ENCODE measurements at places on chromosomes 4 and X.

- no peak for DNase-seq
Observed at GRCh38 chrX:121030083-121030482, 17.3 kb upstream of the GLUD2 start.

DNA sequence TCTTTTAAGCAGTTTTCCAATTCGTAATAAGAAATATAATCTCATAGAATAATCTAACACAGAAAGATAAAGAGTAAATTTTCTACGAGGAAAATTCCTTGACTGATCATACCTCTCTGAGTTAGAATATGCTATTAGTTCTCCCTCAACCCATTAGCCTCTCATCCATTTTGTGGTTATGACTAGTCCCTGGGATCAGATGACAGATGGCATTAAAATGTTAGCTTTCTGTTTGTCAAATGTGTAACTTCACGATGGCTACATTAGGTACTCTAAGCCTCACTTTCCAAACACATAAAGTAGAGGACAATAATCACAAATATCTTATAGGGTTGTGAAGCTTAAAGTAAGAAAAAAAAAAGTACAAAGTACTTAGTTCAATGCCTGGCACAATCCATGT lies 112.2 kb downstream of the ZAR1 start:
- no peak for DNase-seq

GRCh38 chr4:3287972-3288570 lies 4.8 kb upstream of the RGS12 start:
- no peak for DNase-seq

GRCh38 chr4:14926368-14926767 lies 75.9 kb upstream of the CPEB2 start:
- DNase-seq: no peak

- DNase-seq: no peak
Observed at GRCh38 chrX:139831017-139831416, 101.8 kb downstream of the ATP11C start.

GRCh38 chr4:54157606-54158005 lies 57.6 kb downstream of the GSX2 start:
- no peak for DNase-seq

- no peak for DNase-seq
Observed at GRCh38 chr4:84028340-84028739, 470.8 kb downstream of the NKX6-1 start.

- DNase-seq: no peak
Observed at GRCh38 chr4:78207951-78208350, 150.8 kb downstream of the FRAS1 start.

DNA sequence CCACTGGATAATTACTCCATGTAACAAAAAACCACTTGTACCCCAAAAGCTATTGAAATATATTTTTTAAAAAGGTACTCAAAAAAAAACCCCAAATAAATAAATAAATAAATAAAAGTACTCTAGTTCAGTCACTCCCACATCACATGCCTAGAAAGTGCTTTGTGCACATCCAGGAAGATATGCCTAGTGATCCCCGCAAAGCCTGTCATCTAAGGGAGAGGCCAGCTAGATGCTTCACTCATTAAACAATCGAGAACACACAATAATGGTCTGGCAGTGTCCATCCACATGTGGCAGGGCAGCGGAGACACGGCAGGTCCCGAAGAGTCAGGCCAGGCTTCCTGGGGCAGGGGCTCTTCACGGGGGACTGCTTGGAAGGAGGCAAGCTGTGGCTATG lies 47.6 kb downstream of the RAB33B start:
- no peak for DNase-seq

DNA sequence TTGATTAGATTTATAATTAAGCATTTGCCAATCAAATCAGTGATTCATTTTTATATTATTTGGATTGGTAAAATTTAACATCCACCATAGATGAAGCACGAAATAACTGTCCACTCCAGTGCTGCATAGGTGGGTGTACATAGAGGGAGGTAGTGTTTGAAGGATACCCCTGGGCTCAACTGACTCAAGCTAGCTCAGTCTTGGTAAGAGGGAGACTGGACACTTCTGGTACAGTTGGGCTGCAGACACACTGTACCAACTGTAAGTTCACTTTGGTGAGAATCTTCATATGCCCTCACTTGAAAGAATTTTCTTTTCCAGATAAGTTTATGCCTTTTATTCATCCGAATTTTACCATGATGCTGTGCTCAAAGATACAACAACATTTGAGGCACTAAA lies 48.6 kb upstream of the UGT2B15 start:
- no peak for DNase-seq

- no peak for DNase-seq
Observed at GRCh38 chr4:8552581-8553205, 27.5 kb upstream of the GPR78 start.

- DNase-seq: no peak
Observed at GRCh38 chrX:51098046-51098445, 187.5 kb downstream of the BMP15 start.

- no peak for DNase-seq
Observed at GRCh38 chr4:114208574-114209151, 229.2 kb upstream of the ARSJ start.

DNA sequence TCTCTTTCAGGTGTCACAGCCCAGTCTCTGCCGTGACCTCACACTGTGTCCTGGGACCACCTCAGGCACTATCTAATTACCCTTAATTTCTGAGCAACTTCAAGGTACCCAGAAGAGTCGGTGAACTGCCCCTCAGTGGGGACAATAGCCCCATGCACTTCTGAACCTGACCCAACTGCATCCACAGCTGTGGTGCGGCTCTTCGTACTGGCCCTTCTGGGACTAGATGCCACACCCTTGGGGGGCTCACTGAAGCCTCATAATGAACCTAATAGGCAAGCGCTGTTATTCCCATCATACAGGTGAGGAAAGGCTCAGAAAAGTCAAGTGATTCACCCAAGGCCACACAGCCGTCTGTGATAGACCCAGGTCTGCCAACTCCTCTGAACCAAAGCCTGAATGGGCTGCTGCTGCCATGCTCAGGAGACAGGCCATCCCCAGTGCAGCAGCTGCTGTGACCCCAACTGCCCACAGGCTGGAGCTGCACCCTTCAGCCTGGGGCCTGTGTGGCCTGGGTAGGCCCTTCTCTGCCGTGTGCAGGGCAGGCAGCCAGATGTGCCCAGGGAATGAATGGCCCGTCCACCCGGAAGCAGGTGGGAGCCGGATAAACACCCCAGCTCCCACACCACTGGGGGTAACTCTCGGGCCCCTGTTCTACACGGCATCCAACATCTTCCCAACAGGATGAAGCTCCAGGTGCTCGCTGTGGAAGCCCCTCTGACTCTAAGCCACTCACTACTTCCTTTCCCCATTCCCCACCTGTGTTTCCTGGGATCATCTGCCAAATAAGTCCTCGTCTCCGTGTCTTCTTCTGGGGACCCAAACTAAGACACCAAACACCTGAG lies 35.9 kb downstream of the HMX1 start:
- no peak for DNase-seq

DNA sequence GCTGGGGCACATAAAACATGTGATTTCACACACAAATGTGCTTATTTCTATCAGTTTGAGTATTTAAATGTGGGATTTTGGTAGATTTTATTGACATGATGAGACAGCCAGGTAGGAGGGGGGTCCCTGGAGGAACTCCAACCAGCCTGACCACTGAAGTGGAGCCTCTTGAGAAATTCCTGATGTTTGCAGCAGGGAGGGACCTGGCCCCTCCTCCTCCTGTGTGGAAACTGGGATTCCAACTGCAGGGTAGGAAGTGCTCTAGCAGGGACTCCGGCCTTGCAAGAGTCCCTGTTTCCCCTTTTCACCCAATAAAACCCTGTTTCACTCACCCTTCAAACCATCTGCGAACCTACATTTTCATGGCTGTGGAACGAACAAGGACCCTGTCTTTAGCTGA lies 2224.0 kb upstream of the AGA start:
- no peak for DNase-seq

DNA sequence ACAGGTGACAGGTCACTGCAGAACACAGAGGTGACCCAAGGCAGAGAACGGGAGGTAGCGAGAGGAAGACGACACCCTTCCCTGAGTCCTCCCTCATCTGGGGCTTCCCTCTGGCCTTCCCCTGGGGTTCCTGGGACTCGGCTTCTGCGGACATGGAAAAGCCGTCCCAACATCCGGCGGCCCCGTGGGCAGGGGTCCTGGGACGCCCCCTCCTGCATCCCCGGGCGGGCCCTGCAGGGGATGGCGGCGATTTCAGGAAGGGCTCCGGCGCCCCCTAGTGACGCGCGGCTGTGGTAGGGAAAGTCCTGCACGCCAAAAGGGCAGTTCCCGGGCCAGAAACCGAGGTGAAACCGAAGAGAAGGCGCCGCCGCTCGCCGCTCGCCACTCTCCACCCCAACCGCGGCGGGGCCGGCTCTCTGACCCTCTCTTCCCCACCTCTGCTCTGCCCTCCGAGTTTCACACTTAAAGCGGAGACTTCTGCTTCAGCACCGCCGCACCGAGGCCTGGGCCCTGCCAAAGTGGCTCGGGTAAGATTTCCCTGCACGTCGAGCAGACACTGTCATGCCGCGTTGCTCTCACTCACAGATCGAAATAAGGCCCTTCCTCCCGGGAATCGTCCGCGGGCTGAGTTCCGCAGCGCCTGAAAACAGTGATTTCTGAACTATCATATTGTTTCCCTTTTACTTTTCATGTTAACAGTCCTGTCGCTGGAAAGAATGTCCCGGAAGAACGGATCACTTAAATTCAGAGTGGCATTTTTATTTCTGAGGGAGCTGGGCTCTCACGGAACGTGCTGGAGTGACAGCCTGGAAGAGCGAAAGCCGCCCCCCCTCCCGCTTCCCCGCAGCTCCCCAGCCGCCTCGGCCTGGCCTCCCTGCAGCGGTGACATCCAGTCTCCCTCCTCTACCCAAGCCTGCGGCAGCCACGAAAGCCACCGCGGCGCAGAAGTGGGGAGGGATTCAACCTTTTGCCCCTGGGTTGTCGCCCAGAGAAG lies 110.6 kb downstream of the DCTD start:
- peak; percentile 47 for DNase-seq

- DNase-seq: no peak
Observed at GRCh38 chr4:140052050-140052449, 101.9 kb downstream of the MAML3 start.

- DNase-seq: no peak
Observed at GRCh38 chr4:177450426-177451107, 8.3 kb upstream of the AGA start.

- DNase-seq: no peak
Observed at GRCh38 chr4:1393866-1394265, 12.4 kb downstream of the NKX1-1 start.

- DNase-seq: no peak
Observed at GRCh38 chr4:2714061-2714770, 41.9 kb downstream of the TNIP2 start.

DNA sequence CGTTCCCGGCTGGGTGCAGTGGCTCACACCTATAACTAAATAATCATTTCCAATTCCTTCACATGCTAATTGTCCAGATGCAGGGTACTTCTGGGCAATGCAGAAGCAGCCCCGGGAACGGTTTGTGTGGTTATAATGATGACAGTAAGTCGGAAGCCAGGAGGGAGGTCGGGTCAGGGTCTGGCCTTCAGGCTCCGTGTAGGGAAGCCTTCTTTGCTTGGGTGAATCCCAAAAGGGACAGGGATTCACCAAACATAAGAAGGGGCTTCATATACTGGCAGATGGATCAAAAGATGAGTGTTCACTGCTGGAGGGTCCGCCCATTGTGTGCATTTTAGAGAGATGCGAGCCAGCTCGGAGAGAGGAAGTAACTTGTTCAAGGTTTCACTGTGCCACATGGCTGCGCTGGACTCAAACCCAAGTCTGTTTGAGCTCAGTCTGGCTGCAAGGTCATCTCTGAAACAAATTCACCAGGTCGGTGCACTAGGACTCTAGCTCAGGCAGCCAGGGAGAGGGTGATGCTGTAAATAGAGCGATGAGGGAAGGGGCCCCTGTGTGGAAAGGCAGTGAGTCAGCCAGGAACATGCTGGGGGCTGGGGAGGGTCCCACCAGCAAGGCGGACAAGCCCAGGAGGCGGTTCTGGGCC lies 4.8 kb upstream of the KIAA0232 start:
- no peak for DNase-seq

GRCh38 chr4:73753215-73753614 lies 12.8 kb downstream of the CXCL8 start:
- no peak for DNase-seq

DNA sequence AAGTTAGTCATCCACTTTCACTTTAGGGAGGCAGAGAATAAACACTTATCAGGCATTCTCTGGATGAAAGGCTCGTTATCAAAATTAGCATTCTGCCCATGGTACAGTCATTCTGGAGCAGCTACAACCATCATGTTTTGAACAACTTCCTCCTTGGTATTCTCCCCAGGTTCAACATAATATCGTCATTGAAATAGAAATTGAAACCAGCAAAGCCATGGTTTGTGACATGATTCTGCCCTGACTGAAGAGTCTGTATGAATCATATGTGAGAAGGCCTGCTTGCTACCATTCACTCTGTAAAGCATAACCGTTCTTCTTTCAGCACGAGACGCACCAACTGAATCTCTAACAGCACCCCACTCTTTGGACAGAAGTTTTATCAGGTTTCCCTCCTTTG lies 127.5 kb upstream of the RADX start:
- no peak for DNase-seq

DNA sequence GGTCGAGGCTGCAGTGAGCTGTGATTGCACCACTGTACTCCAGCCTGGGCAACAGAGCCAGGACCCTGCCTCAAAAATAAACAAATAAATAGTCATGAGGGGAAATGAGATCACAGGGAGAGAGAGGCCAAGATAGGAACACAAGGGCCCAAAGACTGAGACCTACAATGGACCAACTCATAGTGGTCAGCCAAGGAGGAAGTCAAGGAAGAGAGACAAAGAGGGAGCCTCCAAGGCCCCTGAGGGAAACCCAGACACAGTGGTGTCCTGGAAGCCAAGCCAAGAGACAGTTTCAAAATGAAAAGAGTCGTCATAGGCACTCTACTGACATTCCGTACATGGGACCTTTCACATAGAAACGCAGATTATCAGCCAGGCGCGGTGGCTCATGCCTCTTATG lies 153.3 kb downstream of the BCOR start:
- DNase-seq: no peak

- no peak for DNase-seq
Observed at GRCh38 chr4:189237340-189237739, 703.3 kb upstream of the FRG1 start.

GRCh38 chr4:141455651-141456050 lies 180.7 kb upstream of the IL15 start:
- DNase-seq: no peak

DNA sequence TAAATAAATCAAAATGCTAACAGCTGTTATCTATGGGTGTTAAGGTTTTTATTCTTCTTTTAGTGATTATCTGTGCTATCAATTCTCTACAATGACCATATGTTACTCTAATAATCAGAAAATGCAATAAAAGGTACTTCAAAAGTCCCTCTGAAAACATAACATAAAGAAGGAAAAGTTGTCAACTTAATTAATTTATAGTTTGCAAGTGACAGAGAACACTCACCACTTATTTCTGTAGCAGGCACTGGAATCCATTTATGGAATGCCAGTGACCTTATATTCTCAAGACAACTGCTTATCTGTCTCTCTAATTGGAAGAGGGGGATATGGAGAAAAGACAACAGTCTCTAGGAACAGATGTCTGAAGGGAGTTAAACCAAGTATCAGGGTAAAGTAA lies 25.6 kb upstream of the PLS3 start:
- DNase-seq: no peak

GRCh38 chr4:16684097-16684496 lies 214.3 kb downstream of the LDB2 start:
- DNase-seq: no peak

GRCh38 chr4:3436798-3437581 lies 4.8 kb upstream of the HGFAC start:
- peak; percentile 73 for DNase-seq

GRCh38 chrX:40383360-40383759 lies 197.4 kb upstream of the ATP6AP2 start:
- no peak for DNase-seq

GRCh38 chrX:37047776-37048175 lies 39.6 kb downstream of the FAM47C start:
- DNase-seq: no peak

All from T1000 (cell line).